ENCODE measurements at places on chromosomes 5 and 9.

DNA sequence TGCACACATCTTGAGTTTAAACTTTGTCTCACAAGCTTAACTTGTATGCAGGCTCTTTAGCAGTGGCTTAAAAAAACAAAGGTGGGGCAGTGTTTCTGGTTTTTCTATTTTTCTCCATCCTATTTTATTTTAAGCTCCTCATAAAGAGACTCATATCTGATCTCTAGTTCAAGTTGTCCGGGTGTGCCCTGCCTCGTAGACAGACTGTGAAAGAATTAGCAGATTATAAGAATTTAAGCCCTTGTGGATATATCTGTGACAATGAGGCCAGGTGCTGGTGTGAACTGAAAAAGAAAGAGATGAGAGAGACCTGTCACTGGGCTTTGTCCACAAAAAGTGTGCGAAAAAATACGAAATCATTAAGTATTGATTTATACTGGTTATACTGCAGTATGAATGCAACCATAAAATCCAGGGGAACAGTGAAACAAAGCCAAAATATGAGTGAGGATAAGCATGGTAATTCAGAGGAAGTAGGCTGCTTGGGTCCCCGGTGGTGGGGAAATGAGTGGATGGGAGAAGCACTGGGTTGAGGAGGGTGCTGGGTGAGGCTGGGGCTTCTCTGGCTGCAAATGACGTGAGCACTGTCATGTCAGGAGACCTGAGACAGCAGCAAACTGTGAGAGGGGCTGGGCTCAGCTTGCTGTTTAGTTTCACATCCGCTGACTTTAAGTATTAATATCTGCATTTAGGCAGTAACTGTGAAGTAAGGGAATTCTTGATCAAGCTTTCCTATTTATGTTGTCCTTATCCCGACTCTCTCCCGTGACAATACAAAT, 179.7 kb upstream of the ANKRD55 start:
- DNase-seq: no peak

GRCh38 chr9:81759680-81760215, 70.4 kb upstream of the TLE1 start:
- no peak for DNase-seq

DNA sequence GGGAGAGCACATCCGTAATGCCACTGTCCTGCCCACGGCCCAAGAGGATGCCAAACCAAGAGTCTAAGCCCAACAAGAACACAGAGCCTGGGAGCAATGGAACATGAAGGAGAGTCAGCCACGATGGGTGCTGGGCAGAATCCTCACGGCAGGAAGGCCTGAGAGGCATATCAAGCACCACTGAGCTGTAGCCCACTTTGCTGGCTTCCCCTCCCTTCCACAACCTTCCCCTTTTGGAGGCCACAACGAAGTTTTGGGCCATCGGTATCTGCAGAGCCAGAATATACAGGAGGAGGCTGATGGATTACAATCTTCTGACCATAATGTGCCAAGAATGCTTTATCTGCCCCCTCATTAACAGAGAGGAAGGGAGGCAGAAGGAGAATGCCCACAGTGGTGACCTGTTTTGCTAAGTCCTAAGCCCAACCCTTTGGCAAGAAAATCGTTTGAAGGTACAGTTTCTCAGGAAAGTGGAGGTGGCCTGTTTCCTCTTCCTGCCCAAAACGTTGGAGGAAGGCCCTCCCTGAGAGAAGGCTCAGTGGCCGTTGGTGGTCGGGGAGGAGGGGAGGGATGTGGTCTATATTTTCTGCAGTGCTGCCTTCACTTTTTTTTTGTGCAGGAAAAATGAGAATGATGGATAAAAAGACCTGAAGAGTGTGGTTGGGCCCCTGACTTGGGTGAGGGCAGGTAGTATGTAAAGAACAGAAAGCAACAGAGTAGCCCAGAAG, 26.2 kb downstream of the MACROH2A1 start:
- DNase-seq: no peak

DNA sequence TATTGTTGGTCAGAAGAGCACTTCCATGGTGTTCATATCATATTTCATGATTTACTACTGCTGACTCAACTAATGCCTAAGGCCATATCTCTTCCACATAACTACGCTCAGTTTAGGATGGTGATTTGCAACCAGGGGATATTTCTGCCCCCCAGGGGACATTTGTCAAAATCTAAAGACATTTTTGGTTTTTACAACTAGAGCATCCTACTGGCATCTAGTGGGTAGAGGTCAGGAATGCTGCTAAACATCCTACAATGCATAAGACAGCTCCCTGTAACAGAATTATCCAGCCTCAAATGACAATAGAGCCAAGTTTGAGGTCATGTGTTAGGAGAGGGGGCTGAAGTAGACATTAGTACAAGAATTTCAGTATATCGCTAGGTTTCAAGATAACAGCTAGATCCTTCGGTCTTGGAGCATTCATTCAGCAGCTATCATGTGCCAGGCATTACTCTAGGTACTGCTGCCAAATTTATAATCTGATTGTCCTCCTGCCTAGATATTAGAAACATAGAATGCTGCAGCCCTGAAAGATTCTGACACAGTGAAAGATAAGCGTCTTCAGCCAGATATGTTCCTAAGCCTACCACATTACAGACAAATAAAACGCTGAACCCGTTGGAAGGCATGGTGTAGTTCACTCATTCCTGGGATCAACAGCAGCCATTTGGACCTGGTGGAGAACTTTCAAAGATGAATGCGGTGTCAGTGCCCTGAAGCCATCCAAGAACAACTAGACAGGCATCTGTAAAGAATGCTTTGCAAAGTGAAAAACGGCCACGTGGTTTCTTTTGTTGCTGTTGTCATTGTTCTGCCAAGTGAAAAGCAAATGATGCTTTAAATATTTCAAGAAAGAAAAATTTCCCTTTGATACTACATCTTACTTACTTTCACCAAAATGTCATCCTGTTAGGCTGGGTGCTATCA, 55.5 kb upstream of the FST start:
- DNase-seq: no peak

DNA sequence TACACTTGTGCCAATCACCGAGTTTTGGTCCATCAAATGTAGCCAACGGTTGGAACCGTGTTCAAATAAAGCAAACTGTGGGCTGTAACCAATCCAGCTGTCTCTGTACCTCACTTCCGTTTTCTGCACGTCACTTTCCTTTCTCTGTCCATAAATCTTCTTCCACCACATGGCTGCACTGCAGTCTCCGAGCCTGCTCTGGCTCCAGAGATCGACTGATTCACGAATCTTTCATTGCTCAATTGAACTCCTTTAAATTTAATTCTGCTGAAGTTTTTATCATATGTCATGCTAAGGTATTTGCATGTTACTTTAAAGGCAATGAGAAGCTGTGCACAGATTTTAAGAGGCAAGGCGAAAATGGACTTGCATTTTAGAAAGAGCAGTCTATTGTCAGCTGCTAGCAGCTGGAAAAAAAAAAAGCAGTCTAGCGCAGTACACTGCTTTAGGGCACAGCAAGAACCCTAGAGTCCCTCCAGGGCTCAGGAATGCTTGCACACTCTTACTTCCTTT, 13.2 kb downstream of the TTC39B start:
- DNase-seq: no peak

DNA sequence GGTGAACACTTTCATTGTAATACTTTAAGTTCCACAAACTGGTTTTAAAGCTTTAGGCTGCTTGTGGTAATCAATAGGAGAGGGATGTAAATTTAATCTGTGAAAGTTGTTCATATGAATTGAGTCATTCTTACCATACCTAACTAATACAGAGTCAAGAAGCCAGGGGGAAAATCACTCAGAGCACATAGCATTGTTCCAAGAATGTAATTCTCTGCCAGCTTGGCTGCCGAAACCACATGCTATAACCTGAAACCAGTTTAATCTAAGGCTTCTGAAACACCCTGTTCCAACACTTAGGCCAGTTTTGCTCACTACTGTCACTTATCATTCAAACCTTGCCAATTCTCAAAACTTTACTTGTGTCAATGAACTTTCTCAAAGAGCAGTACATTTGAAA, 528.8 kb upstream of the GRAMD2B start:
- no peak for DNase-seq

DNA sequence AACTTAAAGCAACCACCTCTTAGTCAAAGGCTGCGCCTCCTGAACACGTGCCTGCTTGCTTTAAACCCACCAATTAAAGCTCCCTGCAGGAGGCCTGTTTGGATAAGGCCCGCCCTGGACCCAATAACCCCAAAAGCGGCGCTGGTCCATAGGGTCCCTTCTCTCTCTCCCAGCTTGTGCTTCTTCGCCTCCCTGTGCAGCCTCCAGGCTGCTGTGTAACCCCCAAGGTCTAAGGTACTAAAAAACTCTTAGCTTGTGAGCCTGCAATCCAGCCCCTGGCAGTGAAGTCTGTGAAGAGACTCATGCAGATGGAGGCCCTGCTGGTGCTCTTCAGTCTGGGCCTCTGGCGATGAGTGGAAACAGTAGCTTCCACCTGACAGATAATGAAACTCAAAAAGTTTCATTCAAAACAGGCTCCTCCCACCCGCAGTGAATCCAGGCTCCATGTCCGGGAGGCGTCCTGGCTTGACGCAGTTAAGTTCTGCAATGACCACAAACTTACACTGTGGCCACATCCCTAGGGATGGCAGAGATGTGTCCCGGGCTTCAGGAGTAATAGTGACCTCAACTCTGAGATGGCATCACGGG, 97.3 kb downstream of the PRRT1B start:
- no peak for DNase-seq

GRCh38 chr5:151667083-151667482, 19.6 kb downstream of the SPARC start:
- no peak for DNase-seq

DNA sequence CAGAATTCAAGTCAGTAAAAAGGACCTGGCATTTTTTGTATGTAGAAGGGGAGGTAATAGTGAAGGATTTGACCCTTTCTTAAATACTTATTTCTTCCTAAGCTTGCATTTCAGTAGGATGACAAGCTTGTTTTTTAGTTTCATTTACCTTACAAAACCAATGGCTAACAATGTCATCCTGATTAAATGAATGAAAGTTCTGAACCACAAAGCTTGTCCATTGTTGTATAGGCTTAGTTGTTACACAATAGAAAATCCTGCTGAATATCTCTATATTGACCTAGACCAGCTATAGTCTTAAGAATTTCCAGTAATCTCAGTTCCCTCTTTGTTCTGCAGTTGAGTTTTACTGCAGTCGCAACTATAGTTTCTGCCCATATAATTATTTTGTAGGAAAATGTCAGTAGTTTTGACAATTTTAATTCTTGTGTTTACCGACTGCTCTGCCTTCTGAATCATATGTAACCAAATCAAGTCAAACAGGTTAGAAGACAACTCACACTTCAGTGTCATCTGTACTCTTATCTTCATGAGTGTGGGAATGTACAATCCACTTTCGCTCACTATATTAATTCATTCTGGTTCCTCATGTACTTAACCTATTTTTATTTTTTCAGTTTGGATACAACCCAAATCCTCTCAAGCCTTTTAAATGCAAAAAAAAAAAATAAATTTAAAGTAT, 195.7 kb downstream of the CD180 start:
- DNase-seq: no peak

DNA sequence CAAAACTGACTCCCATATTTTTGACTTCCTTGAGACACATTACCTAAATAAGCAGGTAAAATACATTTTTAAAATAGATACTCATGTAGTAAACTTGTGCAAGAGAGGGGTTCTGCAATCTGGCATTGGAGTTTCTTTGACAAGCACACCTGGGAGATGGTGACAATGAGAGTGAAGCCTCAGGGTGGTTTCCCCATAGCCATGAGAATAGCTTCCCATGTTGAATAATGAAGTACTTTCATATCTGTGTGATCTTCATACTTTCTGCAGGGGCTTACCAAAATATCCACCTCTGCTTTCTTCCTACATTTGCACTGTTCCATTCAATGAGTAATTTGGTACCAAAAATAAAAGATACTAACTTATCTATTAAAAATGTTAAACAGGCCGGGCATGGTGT, 44.7 kb upstream of the VCAN start:
- no peak for DNase-seq

DNA sequence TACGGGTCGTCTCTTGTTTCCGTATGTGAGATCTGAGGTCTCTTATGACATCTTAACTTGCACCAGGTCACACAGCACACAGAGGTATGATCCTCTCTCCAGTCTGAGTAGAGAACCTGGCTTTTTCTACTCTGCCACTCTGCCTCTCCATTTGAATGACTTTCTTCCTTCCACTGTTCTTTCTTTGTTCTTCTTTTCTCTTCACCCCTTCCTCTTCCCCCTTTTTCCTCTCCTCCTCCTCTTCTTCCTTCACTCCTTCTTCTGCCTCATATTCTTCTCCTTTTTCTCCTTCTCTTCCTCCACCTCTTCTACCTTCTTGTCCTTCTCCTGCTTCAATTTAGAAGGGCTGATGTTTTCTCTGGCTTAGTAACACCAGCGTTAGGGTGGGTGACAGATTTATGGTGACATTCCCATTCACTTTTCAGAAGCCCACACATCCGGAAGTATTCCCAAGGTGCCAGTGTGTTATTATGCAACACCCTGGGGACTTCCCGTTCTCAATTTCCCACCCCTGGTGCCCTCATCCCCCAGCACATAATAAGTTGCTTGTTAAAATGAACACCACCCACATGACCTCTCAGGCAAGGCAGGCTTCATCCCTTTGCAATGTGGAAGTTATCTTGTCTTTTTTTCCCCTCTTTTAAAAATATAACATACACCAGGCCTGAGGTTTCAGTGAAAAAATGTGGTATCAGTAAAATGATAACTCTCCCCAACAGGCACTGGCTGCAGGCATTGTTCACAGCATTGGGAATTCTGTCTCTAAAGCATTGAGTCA, 122.0 kb downstream of the PAPPA start:
- no peak for DNase-seq

Measured in vagina (tissue), 2 donors.